ENCODE measurements at places on chromosomes 4 and X.

DNA sequence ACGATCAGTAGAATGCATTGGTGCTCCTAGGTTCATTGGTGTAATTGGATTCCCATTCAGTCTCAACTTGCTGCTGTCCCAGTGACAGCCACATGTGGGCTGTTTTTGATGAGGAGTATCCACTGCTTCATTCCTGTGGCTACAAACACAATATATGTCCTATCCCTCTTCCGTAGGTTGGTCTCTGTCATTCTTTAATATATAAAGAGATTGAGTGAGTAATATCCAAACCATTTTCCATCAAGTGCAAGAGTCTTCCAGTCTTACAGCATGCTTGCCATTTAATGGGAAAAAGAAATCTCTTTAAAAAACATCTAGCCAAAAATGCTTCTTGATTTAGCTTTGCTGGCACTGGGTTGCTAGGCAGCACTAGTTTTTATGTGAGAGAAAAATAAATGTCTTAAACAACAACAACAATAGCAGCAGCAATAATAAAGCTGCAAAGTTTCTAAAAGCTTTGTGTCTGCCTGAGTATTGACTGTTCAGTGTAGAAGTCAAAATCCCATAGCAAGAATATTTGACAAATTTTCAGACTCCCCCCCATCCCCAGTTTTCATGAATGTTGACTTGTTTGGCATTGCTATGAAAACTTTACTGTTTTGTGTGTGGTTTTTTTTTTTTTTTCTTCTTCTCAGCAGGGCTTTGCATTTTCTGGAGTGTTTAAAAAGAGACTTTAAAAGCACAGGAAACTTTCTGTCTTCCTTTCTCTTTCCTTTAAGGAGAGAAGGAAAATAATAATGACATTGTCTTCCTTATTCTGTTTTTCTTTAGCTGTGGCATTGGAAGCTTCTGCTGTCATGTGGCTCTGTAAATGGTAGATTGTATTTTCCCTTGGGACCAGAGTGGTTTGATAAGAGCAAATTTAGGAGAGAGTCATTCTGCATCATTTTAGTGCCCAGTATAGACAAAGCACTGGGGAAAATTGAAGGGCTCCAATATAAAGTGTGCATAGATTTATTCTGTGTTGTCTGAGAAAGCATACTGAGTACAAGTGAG lies 244.3 kb downstream of the ARHGAP10 start:
- DNase-seq = no peak

- no peak for DNase-seq
These were observed 5.5 kb downstream of the RPS6KA6 start for GRCh38 chrX:84182516-84182915.

- DNase-seq = no peak
These were observed 105.6 kb downstream of the SLC4A4 start for GRCh38 chr4:71444395-71444794.

DNA sequence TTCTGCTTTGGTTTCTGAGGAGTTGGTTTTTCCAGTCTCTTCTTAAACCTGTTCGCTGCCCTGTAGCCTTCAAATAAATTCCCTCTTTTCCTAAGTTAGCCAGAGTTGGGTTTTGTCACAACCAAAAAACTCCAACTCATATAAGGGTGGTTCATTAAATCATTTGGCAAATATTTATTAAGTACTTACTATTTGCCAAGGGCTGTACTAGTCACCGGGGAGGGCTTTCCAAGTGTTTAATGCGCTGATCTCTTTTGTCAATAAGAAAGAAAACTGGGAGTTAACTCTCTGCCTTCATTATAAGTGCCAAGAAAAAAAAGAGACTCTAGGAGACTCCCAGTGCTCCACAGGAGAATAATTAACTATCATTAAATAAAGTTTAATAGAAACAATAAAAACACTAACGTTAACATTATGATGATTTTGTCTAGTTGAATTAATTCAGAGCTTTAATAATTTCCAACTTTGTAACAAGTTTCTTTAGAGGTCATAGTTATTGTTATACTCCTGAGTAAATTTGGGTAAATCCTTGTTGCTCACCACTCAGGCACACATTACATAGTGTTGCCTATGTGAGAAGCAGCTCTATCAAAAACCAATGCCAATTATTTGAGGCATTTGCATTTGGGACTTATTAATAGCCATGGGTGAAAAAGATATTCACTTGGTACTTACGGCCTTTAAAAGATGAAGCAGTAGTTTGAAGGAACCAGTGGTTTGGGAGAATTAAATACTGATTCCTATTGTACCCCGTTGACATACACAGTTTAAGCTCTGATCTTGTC lies 122.5 kb upstream of the TEX13D start:
- no peak for DNase-seq

- no peak for DNase-seq
These were observed 139.7 kb upstream of the MAMLD1 start for GRCh38 chrX:150223176-150224015.

DNA sequence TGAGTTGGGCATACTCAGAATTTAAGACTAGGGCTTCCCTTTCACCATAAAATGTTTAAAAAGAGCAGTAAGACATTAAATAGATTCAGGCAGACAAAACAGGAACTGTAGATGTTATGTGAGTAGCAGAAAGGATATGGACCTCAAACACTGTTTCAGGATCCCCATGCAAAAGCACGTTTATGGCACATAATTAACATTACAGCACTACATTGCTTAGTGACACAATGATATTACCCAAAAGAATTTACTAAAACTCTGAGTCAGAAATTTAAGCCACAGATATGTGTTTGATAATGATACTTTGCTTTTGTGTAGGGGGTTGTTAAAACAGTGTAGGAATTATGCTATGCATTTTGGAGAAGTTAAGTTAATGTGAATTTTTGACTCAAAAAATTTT lies 266.3 kb downstream of the PDGFC start:
- DNase-seq = no peak

DNA sequence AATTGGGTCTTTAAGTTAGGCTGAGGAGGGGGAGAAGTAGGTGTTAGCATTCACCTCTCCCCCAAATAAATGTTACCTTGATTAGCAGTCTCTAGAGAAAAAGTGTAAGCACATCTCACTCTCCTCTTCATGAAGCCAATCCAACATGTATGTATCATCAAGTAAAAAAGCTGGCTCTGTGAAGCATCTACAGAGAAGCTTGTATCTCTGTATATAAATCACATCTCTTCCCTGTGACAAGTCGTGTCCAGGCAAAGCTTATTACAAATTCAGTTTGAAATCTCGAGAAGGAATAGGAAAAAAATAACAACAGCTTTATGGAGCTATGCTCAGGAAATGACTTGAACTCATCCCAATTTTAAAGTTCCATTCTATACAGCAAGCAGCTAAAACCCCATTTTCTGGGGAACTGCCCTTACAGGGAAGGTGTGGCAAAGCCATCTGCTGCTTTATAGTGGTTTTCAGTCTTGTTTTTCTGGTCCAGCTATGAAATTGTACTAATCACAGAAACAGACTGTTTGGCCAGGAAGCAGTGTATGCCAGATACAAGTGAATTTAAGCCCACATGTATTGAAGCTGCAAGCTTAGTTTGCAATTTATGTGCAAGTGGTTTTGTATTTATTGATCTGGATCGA lies 313.3 kb upstream of the NOCT start:
- DNase-seq = no peak

DNA sequence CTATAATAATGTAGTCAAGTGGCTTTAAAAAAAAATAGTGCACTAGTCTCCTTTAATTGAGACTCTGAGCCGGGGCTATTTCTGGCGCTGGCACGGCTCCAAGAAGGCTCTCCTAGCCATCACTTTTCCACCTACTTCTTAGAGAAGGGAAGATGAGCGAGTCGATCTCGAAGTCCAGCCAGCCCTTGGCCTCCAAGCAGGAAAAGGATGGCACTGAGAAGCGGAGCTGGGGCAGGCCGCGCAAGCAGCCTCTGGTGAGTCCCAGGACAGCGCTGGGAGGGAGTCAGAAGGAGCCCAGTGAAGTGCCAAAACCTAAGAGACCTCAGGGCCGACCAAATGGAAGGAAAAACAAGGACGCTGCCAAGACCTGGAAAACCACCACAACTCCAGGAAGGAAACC lies 531.9 kb downstream of the MAGEB5 start:
- DNase-seq = no peak

- no peak for DNase-seq
These were observed 72.9 kb upstream of the MED14 start for GRCh38 chrX:40808203-40808602.

DNA sequence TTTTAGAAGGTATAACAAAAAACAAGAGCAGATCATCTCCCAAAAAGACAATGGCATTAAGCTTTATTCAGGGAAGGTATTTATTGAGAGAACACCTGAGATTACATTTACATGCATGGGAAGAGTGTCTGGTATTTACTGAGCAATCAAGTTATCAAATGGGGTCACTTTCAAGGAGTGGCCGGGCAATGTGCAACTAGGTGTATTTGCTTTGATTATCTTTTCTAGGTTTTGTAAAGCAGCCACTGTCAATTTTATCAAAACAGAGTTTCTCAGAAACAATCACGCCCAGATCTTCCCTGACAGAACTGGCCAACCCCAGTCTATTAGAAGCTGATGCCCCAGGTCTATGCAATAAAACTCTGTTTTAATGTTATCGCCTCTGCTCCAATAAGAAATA lies 169.5 kb downstream of the GLRA2 start:
- DNase-seq = no peak

GRCh38 chr4:140099983-140100382 lies 54.0 kb downstream of the MAML3 start:
- no peak for DNase-seq

DNA sequence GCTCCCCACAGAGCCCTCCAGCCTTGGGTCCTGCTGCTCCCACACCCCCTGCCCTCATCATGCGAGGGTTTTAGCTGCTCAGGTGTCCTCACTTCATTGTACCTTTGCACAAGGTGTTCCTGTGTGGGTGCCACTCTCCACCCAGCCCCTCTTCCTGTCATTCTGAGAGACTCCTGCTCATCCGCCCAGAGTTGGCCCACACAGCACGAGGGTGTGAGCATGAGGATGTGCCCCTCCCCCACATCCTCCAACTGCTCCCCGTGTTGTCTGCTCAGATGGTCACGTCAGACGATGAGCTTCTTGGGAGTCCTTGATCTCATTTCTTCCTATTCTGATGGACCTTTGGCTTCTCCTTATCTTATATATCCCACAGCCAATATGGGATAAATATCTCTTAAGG lies 53.2 kb downstream of the HTT-AS start:
- no peak for DNase-seq

DNA sequence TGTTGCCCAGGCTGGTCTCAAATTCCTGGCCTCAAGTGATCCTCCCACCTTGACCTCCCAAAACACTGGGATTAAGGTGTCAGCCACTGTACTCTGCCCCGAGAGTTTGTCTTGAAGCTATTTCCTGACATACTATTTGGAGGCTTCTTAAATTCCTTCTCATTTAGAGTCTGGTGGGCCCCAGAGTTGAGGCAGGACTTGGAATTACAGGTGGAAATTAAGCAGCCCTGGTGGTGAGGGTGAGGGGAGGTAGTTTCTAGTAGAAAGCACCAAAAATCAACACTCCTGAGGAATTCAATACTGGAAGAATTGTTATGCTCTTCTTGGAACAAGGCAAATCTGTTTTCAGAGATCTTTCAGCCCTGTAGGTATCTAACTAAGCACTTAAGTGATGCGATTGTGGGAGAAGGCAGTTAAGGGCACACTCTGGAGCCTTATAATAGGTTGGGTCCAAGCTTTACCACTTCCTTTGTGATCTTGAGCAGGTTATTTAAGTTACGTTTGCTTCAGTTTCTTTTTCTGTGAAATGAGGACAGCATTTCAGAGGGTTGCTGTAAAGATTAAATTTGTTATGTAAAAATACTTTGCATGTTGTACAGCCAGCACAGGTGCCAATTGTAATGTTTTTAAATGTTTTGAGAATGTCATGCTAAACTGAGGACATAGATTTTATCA lies 200.7 kb downstream of the SOWAHB start:
- no peak for DNase-seq

DNA sequence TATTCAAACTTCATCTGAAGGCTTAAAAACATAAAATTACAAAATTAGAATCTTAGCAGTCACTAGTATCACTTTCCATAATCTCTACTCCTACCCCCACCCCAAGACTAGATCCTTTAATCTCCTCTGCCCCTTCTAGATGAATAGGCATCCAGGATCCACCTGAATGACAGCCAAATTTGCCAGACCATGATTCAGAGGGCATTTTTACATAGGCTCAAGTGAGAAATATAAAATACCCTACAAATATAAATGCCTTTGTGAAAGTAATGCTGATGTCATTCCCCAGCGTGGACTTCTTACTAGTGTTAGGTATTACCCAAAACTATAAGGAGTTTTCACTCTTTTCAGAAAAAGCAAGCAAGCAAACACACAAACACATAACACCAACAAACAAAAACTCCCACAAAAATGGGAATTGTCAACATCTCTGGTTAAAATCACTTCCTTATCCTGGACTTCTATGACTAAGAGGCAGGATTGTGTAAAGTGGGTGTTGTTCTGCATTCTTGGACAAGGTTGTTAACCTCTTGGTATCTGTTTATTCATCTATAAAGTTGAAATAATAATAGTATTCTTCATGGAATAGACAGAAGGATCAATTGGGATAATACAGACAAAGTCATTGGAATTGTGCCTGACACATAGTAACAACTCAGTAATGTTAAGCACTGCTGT lies 51.3 kb upstream of the TMPRSS11F start:
- no peak for DNase-seq

GRCh38 chr4:93461541-93461940 lies 367.0 kb upstream of the ATOH1 start:
- no peak for DNase-seq

DNA sequence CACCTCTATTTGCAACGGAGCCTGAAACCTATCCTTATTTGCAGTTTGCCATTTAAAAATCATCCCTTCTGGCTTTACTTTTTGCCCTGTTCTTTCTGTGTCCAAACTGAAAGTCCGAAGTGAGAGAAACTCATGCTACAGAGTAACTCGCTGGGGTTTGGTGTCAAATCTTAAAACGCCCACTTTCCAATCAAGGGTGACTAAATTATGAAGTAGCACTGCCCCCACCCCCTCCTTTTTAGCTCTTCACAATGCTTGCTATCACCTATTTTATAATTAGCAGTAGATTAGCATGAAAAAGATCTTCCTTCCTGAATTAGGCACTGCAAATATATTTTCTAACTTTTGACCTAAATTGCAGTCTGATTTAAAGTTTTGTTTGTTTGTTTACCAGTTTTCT lies 52.5 kb downstream of the VGLL1 start:
- no peak for DNase-seq

Measured in CD4-positive, alpha-beta T cell treated with Interleukin-21 for 1 hour (primary cell).